NCI-H1092 treated with DMSO at 0.1 percent for 48 hours (cell line): ENCODE measurements at places on chromosomes 3 and 15.

DNA sequence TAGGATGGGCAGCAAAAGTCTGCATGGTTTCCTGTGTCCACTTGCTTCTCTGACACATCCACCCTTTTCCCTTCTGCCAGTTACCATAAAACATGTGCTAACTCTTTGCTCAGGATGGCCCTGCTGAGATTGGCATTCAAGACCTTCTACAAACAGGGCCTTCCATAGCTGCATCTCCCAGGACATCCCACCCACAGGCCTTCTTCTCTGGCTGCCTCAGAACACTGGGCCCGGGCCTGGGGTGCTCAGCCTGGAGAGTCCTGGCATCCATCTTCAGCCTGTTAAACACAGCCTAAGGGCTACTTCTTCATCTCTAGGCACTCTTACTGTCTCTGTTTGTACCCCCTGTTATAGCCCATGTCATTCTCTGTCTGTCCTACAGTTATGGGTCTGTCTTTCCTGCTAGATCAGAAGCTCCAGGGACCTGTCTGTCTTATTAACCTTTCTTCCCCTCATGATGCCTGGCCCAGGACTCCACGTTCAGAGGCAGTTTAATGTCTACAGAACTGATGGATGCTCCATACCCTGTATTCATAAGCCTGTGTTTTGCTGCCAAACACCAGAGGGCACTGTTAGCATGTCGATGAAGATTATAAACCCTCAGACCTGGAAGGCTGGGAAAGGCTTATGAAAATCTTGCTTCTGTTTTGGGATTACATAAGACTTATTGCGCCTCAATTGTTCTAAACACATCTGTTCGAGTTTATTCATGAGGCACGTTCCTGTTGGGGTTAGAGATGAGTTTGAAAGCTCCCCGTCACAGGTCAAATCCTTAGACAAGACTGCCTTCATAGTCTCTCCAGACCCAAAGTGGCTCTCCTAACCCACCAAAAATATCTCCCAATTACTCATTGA, 16.5 kb downstream of the SEMA3G start:
- DNase-seq = peak; percentile 32

DNA sequence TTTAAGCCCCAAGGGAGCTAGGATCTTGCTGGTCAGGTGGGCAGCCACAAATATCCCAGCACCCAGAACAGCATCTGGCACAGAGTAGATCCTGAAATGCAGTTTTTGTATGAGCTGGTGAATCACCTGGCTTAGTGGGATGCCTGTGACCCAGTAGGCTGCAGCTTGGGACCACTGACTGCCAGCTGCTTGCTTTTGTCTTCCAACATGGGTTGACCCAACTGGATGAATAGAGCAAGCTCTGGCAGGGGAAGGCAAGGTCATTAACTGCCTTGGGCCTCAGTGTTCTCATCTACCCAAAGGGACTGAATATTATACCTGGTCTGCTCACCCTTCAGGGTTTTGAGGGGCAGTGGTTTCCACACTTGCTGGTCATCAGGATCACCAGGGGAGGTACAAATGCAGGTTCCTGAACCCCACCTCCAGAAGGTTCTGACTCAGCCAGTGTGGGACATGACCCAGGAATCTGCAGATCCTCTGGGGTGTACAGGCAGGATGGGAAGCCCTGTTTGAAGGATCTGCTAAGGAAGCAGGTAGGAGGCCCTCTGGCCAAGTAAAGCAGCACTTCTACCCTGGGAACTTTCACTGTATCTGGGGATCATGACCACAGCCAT, 55.4 kb downstream of the ITGA11 start:
- DNase-seq = no peak

DNA sequence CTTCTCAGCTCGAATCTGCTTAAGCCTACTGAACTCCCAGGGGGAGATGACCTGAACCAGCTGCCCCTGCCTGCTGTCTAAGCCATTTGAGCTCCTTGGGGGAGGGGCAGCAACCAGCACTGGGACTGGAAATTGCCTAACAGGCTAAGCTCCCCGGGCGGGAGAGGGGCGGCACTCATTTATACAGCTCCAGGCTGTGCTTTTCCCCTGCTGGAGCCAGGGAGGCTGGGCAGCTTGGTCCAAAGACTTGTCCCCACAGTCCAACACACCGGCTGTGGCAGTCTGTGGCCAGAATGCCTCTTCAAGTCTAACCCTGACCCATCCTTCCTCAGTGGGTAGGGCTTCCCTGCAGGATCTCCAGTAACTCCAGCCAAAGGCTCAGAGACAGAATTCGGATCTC, 1241.5 kb downstream of the ROBO2 start:
- no peak for DNase-seq

GRCh38 chr3:126354776-126355175, 2.4 kb downstream of the KLF15 start:
- no peak for DNase-seq

- DNase-seq = peak; percentile 84
Observed at GRCh38 chr15:74320352-74321247, 46.8 kb downstream of the CYP11A1 start.

DNA sequence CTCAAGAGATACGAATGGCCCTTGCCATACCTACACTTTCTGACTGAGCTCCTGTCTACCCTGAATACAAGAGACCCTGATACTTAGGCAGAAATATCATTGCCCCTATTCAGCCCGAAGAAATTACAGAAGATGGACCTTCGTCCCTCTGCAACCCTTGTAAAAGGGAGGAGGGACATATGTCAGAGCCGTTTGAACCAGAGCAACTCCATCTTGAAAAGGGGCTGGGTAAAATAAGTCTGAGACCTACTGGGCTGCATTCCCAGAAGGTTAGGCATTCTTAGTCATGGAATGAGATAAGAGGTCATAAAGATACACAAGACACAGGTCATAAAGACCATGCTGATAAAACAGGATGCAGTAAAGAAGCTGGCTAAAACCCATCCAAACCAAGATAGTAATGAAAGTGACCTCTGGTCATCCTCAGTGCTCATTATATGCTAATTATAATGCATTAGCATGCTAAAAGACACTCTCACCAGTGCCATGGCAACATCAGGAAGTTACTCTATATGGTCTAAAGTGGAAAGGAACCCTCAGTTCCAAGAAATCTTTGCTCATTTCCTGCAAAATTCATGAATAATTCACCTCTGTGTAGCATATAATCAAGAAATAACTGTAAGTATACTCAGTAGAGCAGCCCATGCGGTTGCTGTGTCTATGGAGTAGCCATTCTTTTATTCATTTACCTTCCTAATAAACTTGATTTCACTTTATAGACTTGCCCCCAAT, 49.7 kb upstream of the GPD1L start:
- no peak for DNase-seq

- no peak for DNase-seq
Observed at GRCh38 chr15:38878926-38879325, 314.3 kb upstream of the RASGRP1 start.

GRCh38 chr3:64450396-64450956, 225.2 kb upstream of the PRICKLE2 start:
- no peak for DNase-seq

GRCh38 chr3:38257583-38257982, 8.0 kb upstream of the SLC22A13 start:
- no peak for DNase-seq

DNA sequence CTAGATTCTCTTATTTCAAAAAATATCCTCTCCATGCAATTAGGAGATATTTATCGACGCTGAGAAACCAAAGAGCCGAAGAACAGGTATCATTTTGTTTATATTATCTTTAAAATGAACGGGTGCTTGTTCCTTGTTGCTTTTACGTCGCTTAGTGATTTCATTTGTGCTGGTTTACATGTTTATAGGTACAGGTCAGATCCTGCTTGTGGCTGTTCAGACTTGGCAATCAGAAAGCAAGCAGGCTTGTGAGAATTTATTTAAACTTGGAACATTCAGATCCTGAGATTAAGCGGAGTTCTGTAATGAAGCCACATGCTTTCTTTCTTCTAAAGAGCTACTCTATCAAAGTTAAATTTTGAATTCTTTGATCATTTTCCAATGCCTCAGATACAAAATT, 43.0 kb upstream of the ATP2C1 start:
- peak; percentile 53 for DNase-seq

- DNase-seq = no peak
Observed at GRCh38 chr3:55473788-55474187, 13.3 kb downstream of the WNT5A start.

- no peak for DNase-seq
Observed at GRCh38 chr15:67366904-67367303, 112.3 kb downstream of the IQCH start.

DNA sequence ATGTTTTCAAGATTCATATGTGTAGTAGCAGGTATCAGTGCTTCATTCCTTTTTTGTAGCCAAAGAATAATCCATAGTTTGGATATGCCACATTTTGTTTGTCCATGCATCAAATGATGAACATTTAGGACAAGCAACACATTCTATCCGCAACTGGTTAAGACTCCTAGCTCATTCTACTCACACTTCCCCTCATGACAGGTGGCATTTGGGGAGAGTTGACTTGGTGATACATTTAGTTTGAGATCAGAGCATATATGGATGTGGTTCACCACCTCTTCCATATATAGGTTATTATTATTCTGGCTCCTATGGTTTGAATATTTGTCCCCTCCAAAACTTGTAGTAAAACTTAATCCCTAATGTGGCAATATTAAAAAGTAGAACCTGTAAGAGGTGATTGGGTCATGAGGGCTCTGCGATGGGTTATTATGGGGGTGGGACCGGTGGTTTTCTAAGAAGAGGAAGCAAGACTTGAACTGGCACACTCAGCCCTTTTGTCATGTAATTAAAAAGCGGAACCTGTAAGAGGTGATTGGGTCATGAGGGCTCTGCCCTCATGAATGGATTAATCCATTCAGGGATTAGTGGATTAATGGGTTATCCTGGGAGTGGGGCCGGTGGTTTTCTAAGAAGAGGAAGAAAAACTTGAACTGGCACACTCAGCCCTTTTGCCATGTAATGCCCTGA, 75.3 kb upstream of the HRH1 start:
- no peak for DNase-seq

GRCh38 chr15:87294854-87295253, 961.7 kb downstream of the NTRK3 start:
- no peak for DNase-seq

DNA sequence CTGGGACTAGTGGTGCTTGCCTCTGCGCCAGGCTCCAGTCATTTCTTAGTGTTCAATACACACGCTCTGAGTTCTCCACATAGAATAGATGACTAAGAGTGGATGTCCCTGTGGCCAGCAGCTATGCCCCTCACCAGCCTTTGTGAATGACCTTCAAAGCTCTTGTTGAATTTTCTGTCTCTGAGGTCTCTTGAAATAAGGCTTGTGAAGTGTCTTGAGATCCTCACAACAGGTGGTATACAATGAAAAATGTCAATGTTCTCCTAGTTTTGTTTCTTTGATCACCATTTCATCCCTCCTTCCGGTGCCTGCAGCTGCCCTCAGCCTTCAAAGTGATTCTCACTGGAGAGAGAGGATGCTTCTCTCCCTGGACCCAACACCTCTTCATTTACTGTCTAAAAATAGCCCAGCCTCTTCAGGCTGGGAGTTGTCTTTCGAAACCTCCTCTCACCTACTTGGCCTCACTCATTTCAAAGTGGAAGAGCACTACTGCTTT, 5.4 kb downstream of the MAPKBP1 start:
- DNase-seq = no peak

DNA sequence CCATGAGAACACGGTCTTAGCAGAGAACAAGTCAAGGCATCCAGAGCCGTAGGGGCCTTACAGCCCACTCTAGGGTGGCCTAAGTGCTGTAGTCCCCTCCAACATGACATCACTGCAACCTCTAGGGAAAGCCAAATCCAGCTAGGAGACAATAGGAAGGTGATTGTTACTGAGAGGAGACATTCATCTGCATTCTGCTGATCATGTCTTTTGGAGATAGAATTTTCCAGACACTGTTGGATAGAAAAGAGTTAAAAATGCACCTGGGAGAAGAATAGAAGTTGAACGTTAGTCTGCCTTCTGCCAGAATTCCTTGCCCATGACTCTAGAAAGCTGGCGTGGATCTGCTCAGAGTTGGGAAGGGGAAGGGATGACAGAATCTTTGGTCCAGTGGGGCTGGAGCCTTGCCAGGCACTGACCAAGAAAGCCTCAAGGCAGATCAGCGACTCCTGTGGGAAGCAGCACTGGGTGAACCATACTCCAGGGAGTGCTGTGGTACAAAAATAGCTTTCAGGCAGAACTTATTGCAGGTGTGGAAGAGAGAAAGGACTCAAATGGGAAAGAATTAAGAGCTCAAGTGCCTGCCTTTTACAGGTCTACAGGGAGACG, 44.8 kb upstream of the RAF1 start:
- DNase-seq = no peak

GRCh38 chr3:99760629-99761028, 57.0 kb upstream of the CMSS1 start:
- DNase-seq = no peak

DNA sequence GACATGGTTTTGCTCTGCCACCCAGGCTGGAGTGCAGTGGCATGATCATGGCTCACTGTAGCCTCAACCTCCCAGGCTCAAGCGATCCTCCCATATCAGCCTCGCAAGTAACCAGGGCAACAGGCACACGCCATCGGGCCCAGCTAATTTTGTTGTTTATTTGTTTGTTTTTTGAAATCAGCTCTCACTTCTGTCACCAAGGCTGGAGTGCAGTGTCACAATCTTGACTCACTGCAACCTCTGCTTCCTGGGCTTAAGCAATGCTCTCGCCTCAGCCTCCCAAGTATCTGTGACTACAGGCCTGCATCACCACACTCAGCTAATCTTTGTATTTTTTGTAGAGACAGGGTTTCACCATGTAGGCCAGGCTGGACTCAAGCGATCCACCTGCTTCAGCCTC, 26.3 kb upstream of the PLCH1 start:
- DNase-seq = no peak

DNA sequence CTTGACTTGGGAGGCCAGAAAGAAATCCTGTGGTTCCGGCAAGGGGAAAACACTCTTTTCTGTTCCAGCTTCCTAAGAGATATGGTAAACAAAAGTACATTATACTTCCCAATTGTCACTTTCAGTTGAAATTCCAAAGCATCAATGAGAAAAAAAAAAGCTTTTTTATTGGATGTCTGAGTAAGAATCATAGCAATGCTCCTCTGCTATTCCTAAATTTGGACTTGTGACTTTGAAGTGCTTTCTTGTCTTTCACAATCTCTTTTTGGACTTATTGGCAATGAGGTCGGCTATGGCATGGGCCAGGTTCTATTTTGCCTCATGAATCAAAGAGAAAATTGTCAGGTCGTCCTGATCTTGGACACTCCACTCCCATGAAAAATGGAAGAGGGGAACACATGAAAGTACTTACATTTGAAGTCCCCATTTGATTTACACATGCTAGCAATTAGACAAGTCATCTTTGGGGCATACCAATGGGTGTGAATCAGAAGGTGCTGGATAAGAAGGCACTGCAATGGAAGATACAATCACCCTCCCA, 170.5 kb downstream of the GREM1 start:
- DNase-seq = no peak

- DNase-seq = no peak
Observed at GRCh38 chr3:75332794-75333193, 331.3 kb upstream of the FRG2C start.

GRCh38 chr3:116386168-116386567, 59.1 kb downstream of the LSAMP start:
- no peak for DNase-seq

DNA sequence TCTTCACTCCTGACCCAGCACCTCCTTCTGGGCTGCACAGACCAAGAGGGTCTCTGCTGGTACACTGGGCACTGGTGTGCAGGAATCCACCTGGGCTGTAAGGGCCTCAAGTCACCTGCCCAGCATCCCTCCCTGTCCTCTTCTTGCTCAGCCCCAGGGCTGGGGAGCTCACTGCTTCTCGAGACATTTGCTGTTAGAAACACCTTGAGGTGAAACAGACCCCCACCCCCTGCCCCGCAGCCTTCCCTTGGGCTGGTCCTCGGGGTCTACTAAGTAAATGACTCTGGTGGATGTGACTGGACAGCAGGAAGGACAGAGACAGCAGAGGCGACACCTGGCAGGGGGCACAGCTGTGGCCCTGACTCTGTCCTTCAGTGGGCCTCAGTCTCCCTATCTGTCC, 29.1 kb downstream of the LOXL1 start:
- no peak for DNase-seq
